Mesendoderm (in vitro differentiated cells): ENCODE measurements at places on chromosomes 3 and 15.

DNA sequence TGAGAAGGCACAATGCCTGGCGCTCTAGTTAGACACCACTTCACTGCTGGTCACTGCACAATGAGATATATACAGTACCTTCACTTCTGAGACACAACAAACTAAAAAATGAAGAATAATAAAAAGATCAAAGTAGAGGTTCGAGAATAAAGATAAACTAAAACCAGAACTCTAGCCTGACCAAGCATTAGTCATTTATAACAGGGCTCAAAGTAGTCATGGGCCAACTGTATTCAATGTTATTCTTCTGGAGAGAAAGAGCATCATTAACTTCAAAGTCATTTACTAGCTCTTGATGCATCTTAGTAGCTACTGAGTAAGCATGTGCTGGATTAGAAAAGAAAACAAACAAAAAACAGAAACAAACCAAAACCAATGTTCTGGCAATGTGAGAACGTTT lies 145.2 kb downstream of the SSR3 start:
- no peak overlapping the region for H3K27ac ChIP-seq
- no peak overlapping the region for H3K4me3 ChIP-seq
- no peaks in the 10 kb centered on the region for H3K27me3 ChIP-seq
- no peaks in the 10 kb centered on the region for H3K36me3 ChIP-seq

- DNase-seq, result no peak
- no peak overlapping the region for H3K4me3 ChIP-seq
- no peaks in the 10 kb centered on the region for H3K27me3 ChIP-seq
- peaks cover 2% of the 10 kb centered on the region for H3K4me1 ChIP-seq
These were observed 40.8 kb upstream of the SPTSSB start for GRCh38 chr3:161412123-161412522.

DNA sequence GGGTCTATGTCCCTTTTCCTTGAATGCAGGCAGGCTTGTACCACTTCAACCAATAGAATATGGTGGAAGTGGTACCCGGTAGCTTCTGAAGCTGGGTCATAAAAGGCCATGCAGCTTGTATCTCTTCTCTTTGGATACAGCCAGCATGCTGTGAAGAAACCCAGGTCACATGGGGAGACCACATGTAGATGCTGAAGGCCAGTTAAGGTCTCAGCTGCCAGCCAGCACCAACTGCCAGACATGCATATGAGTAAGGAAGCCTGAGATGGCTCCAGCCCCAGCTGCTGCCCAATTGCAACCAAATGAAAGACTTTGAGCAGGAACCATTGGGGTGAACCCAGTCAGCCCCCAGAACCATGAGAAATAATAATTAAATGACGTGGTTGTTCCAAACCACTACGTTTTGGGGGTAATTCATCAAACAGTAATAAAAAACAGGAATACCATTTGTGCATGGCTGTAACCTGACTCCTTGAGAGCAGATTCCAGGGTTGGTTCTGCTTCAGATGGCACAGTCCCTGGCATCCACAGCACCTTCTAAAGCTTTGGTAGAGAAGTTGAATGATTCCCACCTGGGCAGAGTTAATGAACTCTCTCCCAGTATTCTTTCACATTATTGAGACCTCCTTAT lies 3.8 kb downstream of the RBP2 start:
- H3K4me1 ChIP-seq, result no peaks in the 10 kb centered on the region
- no peak overlapping the region for H3K4me3 ChIP-seq
- H3K36me3 ChIP-seq, result no peaks in the 10 kb centered on the region
- no peak for DNase-seq

DNA sequence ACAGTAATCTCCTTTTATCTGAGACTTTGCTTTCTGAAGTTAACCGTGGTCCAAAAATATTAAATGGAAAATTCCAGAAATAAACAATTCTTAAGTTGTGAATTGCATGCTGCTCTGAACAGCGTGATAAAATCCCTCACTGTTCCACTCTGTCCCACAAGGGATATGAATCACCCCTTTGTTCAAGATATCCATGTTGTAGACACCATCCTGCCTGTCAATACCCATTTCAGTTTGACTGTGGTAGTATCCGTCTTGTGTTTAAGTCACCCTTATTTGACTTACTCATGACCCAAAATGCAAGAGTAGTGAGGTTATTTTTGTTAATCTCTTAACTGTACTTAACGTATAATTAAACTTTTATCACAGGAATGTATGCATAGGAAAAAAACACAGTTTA lies 435.0 kb downstream of the SHQ1 start:
- no peaks in the 10 kb centered on the region for H3K36me3 ChIP-seq
- H3K4me1 ChIP-seq, result no peaks in the 10 kb centered on the region
- H3K27me3 ChIP-seq, result no peaks in the 10 kb centered on the region

GRCh38 chr15:90295270-90295648 lies 29.8 kb downstream of the NGRN start:
- no peaks in the 10 kb centered on the region for H3K36me3 ChIP-seq
- H3K4me1 ChIP-seq, result no peaks in the 10 kb centered on the region
- H3K27ac ChIP-seq, result no peak overlapping the region
- no peak overlapping the region for H3K4me3 ChIP-seq
- no peak for DNase-seq

GRCh38 chr3:86988235-86988634 lies 2.7 kb downstream of the VGLL3 start:
- H3K27me3 ChIP-seq, result no peaks in the 10 kb centered on the region
- no peak overlapping the region for H3K4me3 ChIP-seq
- H3K36me3 ChIP-seq, result no peaks in the 10 kb centered on the region
- H3K4me1 ChIP-seq, result no peaks in the 10 kb centered on the region

DNA sequence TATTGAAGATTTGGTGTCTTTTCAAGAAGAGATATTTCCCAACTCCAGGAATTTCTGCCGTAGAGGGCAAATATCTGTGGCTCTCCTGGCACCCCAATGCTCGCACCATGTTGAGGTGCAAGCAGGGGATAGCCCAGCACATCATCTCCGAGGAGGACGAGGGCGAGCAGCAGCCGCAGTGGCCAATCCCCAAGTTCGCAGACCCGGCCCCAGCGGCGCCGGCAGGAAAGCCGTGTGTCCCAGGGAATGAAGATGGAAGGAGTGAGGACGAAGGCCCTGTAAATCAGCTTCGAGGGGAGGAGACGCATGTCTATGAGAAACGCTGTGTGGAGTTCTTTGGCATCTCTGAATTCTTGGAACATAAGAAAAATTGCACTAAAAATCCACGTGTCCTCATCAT lies 213.4 kb upstream of the UBE2E2 start:
- no peaks in the 10 kb centered on the region for H3K27me3 ChIP-seq
- H3K4me3 ChIP-seq, result no peak overlapping the region
- no peak overlapping the region for H3K27ac ChIP-seq

DNA sequence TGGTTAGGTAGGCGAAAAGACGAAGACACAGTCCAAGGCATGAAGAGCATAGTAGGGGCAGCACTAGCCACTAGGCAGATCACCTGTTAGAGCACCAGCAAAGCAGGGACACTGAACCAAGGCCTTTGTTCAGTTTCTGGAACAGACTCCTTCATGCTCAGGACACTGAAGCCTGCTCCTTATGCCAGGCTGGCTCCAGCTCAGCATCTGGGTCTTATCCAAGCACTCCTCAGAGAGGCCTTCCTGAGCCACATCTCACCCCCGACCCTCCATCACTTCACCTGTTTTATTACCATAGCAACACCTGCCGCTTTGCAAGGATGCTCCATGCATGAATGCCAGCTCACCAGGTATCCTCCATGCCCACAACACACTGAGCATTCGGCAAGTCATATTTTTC lies 206.3 kb upstream of the CHRNA7 start:
- H3K36me3 ChIP-seq, result no peaks in the 10 kb centered on the region
- H3K4me1 ChIP-seq, result no peaks in the 10 kb centered on the region
- no peak overlapping the region for H3K27ac ChIP-seq
- no peak for DNase-seq

DNA sequence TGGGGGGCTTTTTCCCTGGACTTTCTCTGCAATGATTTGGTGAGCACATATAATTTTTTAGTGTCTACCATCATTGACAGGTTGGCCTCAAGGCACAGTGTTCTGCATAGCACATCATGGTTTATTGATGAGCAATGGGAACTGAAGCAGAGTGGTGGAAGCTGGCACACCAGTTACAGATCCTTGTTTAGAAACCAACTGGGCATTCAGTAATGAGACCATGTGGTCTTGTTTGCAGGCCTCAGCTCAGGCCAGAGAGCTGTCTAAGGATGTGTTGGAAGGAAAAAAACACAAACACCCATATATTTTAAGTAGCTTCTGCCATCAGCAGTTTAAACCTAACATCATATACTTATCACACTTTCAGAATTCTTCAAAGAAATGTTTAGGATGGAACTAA lies 610.6 kb downstream of the ROBO1 start:
- DNase-seq, result no peak
- H3K36me3 ChIP-seq, result no peaks in the 10 kb centered on the region
- H3K27me3 ChIP-seq, result no peaks in the 10 kb centered on the region
- no peak overlapping the region for H3K27ac ChIP-seq

- H3K36me3 ChIP-seq, result no peaks in the 10 kb centered on the region
- no peak for DNase-seq
- H3K27me3 ChIP-seq, result no peaks in the 10 kb centered on the region
- H3K4me1 ChIP-seq, result no peaks in the 10 kb centered on the region
- H3K27ac ChIP-seq, result no peak overlapping the region
- H3K4me3 ChIP-seq, result no peak overlapping the region
These were observed 596.9 kb upstream of the ARPP21 start for GRCh38 chr3:35042210-35042991.

DNA sequence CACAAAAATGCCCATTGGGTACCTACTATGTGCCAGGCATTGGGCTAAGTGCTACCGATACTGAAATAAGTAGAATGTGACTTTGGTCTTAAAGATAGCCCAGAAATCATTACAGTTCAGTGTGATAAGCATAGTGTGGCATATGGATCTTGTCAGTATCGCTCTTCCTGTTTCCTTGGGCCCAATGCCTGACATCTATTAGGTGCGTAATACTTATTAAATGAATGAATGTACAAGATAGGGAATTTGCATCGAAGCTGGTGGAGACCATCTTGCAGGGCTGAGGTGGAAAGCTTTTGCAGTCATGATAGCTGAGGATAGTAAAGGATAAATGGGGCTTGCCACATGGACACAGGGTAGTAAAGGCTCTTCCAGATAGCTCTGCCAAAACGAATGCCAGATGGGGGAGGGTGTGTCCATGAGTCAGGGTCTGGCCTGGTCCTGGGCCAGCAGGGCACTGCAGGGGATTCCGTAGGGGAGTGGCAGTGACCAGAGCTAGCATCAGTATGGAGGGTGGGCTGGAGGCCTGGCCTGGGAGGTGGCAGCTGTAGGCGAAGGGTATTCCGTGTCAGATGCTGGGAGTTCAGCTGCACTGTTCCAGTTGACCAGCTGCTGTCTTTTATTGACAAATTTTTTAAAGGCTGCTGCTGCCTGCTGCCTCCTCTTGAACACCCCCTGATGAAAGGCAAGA lies 23.5 kb downstream of the TSEN2 start:
- H3K27me3 ChIP-seq, result no peaks in the 10 kb centered on the region
- no peak for DNase-seq
- H3K36me3 ChIP-seq, result no peaks in the 10 kb centered on the region
- H3K4me3 ChIP-seq, result no peak overlapping the region
- H3K27ac ChIP-seq, result no peak overlapping the region
- no peaks in the 10 kb centered on the region for H3K4me1 ChIP-seq

GRCh38 chr3:31710123-31710803 lies 177.5 kb downstream of the STT3B start:
- no peaks in the 10 kb centered on the region for H3K4me1 ChIP-seq
- no peak overlapping the region for H3K27ac ChIP-seq
- no peaks in the 10 kb centered on the region for H3K36me3 ChIP-seq
- no peaks in the 10 kb centered on the region for H3K27me3 ChIP-seq
- H3K4me3 ChIP-seq, result no peak overlapping the region
